Stimulated activated CD8-positive, alpha-beta memory T cell treated with anti-CD3 and anti-CD28 coated beads, Interleukin-7, amount 100 ng/mL, for 24 hours (primary cell): ENCODE measurements at places on chromosomes 16 and 17.

DNA sequence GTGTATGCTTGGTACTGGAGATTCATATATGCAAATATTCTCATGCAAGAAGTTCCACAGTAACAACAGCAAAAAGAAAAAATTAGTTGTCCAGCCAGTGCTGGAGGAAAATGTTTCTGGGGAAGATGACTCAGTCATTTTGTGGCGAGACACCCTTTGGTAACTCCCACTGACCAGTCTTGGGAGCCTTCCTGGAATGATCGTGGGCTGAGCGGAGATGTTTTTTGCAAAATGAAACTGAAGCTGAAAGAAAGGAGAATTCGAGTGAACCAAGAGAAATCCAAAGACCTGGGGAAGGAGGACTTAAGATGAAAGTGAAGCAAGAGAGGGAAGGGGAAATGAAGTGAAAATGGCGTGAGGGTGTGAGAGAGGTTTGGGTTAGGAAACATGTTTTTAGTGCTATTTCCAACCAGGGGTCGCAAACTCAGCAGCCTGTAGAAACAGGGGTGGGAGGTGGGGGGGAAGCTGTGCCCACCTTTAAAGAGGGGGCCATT is 5.2 kb downstream of the ITPRIPL2 start:
- no peak for DNase-seq

- DNase-seq, result no peak
Measured at GRCh38 chr16:85637808-85638647, 24.9 kb downstream of the GSE1 start.

- DNase-seq, result no peak
Measured at GRCh38 chr16:85137323-85138072, 25.2 kb upstream of the CIBAR2 start.

GRCh38 chr17:38750312-38751121 is 2.0 kb upstream of the PSMB3 start:
- no peak for DNase-seq

GRCh38 chr16:2710711-2711231 is 9.3 kb downstream of the PRSS27 start:
- no peak for DNase-seq

GRCh38 chr17:29827179-29827578 is 102.8 kb downstream of the SSH2 start:
- DNase-seq, result no peak

DNA sequence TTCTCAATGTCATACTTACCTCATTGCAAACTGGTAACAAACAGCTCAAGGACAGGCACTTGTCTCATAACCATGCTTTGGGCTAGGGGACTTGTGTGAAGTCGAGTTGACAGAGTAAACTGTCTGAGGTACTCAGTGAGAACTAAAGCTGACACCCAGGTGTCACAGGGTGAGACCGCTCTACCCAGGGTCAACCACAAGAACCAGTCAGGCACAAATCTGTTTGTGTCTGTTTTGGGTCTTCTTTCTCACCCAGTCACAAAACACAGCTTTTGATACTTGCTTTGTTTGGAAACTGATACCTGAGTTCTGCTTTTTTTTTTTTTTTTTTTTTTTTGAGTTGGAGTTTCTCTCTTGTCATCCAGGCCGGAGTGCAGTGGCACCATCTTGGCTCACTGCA is 161.1 kb downstream of the STX8 start:
- no peak for DNase-seq

DNA sequence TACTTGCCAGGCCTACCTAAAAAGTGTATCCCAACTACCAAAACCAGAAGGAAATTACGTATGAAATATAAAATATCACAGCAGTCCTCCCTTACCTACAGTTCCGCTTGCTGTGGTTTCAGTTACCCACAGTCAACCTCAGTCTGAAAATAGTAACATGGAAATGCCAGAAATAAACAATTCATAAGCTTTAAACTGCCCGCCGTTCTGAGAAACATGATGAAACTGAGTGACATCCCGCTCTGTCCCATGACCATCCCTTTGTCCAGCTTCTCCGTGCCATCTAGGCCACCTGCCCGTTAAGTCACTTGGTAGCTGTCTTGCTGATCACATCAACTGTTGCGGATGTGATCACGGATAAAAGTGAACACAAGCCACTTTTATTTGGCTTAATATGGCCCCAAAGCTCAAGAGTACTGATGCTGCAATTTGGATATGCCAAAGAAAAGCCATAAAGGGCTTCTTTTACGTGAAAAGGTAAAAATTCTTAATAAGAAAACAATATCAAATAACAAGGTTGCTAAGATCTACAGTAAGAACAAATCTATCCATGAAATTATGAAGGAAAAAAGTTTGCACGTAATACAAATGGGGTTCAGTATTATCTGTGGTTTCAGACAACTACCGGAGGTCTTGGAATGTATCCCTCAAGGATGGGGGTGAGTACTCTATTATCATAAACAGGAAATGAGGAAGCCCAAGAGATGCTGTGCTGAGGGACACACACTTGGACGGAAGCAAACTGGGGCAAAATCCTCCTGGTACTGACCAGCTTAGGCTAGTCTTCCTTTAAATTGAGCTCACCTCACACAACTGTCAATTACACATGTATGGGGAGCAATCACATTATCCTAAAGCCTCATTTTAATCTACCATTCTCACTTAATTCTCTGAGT is 8.2 kb downstream of the USP22 start:
- DNase-seq, result no peak

GRCh38 chr17:81492202-81492601 is 20.4 kb downstream of the ACTG1 start:
- DNase-seq, result no peak

- no peak for DNase-seq
Measured at GRCh38 chr17:34703533-34703932, 124.2 kb downstream of the TMEM132E start.

DNA sequence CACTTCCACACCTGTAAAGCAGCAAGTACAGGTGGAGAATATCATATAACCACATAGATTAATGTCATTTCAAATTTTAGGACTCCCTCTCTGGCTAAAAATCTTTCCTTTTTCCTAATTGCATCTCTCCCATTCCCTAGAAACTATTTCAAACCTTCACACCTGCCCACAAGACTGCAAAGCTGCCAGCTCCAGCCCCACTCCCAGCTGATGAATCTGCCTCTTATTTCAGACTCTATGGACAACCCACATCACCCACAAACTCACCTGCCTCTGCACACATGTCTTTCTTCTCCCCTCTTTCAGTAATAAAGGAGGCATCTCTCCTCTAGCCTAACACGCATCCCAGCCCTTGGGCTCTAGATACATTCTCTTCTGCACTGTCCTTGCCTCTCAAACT is 315.1 kb downstream of the GRIN2A start:
- DNase-seq, result no peak

GRCh38 chr17:66535611-66536010 is 233.2 kb downstream of the PRKCA start:
- no peak for DNase-seq

DNA sequence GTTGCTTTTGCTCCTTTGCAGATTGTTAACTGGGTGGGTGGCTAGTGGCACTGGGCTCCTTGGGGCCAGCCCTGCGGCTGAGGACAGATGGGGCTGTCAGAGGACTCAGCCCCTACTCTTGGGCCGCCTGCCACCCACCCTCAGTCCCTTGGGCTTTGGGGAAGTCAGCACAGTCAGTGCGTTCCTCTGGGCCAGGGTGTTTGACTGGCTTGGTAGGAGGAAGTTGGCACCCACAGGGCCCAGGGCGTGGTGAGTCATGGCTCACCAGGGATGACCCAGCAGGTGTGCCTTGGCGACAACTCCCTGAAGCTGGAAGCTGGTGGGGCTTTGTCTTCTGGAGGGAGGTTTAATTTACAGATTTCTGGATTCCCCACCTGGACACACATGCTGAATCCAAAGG is 32.4 kb downstream of the HAPSTR1 start:
- DNase-seq, result no peak

DNA sequence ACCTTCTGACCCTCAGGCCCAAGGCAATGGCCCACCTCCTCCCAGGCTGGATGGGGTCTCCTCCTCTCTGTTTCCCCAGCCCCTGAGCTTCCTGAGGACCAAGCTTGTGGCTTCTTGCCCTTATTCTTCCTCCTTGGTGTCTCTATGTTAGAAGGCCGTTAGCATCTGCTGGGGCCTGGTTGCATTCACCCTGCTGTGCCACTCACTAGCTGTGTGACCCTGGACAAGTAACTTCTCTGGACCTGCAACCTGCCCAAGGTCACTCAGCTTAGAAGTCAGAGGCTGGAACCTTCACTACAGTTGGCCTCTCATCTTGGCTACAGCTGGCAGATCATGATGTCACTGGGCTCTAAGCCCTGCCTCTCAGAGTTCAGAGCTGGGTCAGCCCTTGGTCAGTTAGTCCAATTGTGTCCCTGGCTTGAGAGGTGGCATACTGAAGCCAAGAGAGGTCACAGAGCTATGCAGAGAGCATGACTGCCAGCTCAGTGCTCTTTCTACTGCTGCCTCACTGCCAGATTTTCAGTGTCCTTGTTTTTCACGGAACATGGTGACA is 3.0 kb downstream of the MT2A start:
- no peak for DNase-seq

- DNase-seq, result no peak
Measured at GRCh38 chr16:76942089-76942488, 248.9 kb upstream of the MON1B start.

GRCh38 chr16:66701516-66701915 is 5.0 kb upstream of the CMTM4 start:
- no peak for DNase-seq

DNA sequence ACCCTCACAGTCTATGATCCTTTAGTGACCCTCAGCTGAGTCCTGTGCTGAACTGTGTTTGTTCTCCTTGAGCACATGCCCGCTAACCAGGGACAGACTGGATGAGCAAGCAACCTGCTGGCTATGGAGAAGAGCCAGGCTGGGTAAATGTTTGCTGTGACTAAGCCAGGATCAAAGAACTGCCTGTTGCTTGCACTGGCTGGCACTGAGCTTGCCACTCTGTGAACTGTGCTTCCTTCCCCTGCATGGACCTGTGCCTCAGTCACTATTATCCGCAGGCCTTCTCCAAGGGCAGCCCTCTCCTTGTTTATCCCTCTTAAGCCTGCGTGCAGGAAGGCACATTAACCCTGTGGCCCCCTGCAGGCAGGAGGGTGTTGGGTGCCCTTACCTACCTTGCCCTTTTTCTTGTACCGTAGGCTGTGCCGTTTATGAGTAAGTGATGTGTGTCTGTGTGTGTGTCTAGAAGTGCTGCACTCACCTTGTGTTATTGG is 7.4 kb downstream of the PNPO start:
- no peak for DNase-seq

- DNase-seq, result no peak
Measured at GRCh38 chr17:72461757-72462156, 340.9 kb downstream of the SOX9 start.

DNA sequence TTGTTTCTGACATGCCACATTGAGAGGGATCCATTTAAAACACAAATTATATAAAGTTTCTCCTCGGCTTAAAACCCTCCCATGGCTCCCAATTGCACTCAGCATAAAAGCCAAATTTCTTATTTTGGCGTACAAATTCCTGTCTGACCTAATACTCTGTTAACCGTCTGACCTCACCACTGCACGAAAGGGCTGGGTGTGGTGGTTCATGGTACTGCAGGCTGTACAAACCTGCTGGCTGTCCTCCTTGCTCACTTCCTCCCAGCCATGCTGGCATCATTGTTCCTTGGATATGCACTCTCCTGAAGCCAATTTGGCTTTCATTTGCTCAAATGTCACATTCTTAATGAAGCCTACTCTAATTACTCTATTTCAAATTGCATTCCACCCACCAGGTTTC is 301.6 kb upstream of the C16orf82 start:
- DNase-seq, result no peak

DNA sequence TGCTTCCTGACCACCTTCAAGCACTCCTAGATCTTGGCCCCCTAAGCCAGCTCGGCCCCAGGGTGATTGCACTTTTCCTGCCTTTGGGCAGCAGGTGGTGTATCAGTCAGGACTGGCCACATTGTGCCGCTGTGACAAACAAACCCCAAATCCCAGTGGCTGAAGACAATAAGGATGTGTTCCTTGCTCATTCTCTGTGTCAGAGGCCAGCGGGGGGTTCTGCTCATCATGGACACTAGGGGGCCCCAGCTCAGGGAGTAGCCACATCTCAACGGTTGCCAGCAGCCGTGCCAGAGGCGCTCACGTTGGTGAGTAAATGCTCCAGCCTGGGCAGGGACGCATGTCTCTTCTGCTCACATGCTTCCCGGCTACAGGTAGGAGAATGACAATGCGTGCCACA is 60.4 kb downstream of the ZDHHC7 start:
- DNase-seq, result no peak

DNA sequence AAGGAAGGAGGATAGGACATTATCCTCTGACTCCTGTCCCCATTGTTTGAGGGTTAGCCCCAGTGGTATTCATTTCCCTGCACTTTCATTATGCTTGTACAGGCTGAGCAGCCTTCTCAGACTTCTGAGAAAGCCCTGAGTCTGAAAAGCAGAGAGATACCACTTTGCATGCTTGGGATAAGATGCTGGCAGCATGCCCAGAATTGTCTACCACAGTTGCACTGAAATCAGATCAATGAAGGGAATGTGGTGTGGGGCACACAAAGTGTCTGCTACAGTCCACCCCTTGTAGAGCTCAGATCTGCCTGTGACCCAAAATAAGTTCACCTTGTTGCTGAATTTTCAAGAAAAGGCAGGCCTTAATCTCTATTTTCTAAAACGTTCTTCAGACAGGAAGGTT is 160.6 kb downstream of the CCT6B start:
- DNase-seq, result no peak

GRCh38 chr17:3794557-3795389 is 6.2 kb downstream of the ITGAE start:
- DNase-seq, result no peak

- DNase-seq, result no peak
Measured at GRCh38 chr16:26273607-26274006, 581.8 kb downstream of the HS3ST4 start.

DNA sequence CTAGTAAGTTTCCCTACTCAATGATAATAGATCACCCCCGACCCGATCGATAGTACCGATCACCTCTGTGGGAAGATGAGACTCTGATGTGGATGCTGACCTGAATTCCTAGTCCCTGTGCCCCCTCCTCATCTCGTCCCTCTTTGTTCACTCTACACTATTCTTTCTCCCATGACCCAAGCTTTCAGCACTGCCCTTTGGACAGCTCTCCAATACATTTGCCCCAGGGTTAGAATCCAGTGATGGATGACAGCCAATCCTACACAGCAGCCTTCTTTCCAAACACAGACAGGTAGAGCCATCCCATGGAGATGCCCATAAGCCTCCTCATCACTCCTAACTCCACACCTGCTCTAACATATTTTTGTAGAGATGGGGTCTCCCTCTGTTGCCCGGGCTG is 141.1 kb downstream of the GSG1L start:
- DNase-seq, result no peak
